ENCODE measurements at places on chromosomes 11 and 22. TPM values are rescaled to one million over a fixed set of nuclear protein-coding genes. Genes with fewer than 3 reads are reported as not detected.

GRCh38 chr11:103624708-103625623 is 411.5 kb upstream of the DDI1 start:
- H3K4me1 ChIP-seq, result no peaks in the 10 kb centered on the region
- peaks cover 2% of the 10 kb centered on the region for H3K27me3 ChIP-seq
- DNase-seq, result no peak
- H3K4me3 ChIP-seq, result no peak overlapping the region
- H3K36me3 ChIP-seq, result no peaks in the 10 kb centered on the region
- no peak overlapping the region for H3K27ac ChIP-seq

GRCh38 chr22:28143961-28144745 is 225.1 kb upstream of the PITPNB start:
- H3K27ac ChIP-seq, result no peak overlapping the region
- H3K4me3 ChIP-seq, result no peak overlapping the region
- no peaks in the 10 kb centered on the region for H3K4me1 ChIP-seq
- no peak for DNase-seq

GRCh38 chr11:12497431-12497830 is 120.1 kb downstream of the PARVA start:
- no peaks in the 10 kb centered on the region for H3K36me3 ChIP-seq
- DNase-seq, result no peak
- H3K27ac ChIP-seq, result no peak overlapping the region
- H3K4me3 ChIP-seq, result no peak overlapping the region

DNA sequence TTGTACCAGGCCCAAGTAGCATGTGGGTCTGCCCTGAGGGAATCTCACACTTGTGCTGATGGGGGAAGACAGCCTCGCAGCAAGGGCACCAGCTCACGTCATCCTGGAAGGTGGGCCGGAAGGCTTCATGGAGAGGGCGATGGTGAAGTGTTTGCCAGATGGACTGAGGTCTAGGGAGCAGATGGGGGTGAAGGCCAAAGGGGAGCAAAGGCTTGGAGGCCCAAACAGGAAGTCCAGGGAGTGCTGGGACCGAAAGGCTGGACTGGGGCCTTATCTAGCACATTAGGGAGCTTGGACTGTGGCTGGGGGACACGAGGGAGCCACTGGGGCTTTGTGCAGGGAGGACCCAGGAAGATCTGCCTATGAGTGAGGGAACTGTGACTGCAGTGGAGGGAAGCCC is 1.2 kb upstream of the TNFRSF13C start:
- H3K27me3 ChIP-seq, result peaks cover 2% of the 10 kb centered on the region
- no peak for DNase-seq
- H3K36me3 ChIP-seq, result no peaks in the 10 kb centered on the region

DNA sequence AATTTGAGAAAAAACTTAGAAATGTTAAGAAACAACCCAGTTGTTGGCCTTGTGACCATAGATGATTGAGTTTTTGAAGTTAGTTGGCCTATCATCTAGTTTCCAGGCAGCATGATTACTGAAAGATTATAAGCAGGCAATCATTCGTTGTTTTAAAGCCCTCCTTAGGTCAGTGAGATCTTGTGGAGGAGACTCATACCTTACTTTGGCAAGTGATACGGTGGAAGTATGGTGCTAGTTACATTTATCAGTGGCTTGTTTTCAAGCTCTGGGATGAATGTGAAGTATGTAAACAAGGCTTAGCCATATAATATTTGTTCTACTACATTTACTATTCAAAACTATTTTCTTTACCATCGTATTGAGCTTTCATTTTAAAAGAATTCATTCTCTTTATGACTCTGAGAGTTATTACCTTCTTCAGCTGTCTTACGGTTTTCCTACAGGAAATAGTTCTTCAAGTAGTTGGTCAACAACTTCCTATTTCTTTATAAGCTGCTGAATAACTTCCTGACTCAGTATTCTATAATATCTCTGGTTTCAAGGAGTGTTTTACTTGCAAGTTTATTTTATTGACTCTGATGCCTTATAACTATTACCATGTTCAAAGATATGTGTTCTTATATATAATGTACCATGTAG is 7.3 kb downstream of the YAP1 start:
- no peak overlapping the region for H3K27ac ChIP-seq
- no peak for DNase-seq
- no peaks in the 10 kb centered on the region for H3K4me1 ChIP-seq

GRCh38 chr11:134024420-134025081 is 44.3 kb upstream of the JAM3 start:
- H3K27ac ChIP-seq, result no peak overlapping the region
- H3K4me1 ChIP-seq, result peaks cover 40% of the 10 kb centered on the region
- no peak overlapping the region for H3K4me3 ChIP-seq

DNA sequence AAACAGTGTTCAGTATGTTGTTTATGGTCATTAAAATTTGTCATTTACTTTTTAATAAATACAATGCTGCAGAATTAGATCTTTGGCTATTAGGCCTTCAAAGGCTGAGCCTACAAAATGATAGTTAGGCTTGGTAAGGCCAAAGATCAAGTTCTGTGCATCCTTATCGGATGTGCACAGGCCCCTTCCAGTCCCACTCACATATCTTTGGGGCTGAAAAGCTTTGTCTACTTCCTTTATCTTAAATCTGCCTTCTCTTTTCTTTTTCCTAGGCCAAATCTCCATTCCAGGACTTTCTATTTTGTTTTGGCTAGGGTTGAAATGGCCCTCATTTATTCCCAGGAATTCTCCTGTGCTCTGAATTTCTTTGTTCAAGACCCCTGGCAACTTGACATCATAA is 3.4 kb upstream of the GLB1L2 start:
- peaks cover 5% of the 10 kb centered on the region for H3K4me1 ChIP-seq
- no peak for DNase-seq
- peaks cover 17% of the 10 kb centered on the region for H3K27me3 ChIP-seq
- no peak overlapping the region for H3K4me3 ChIP-seq

GRCh38 chr11:86205421-86206336 is 38.9 kb upstream of the EED start:
- no peaks in the 10 kb centered on the region for H3K36me3 ChIP-seq
- no peak overlapping the region for H3K4me3 ChIP-seq
- H3K27ac ChIP-seq, result no peak overlapping the region
- H3K27me3 ChIP-seq, result no peaks in the 10 kb centered on the region

GRCh38 chr11:5124891-5125620 is 13.1 kb downstream of the OR52A5 start:
- peaks cover 14% of the 10 kb centered on the region for H3K27me3 ChIP-seq
- H3K4me3 ChIP-seq, result no peak overlapping the region
- no peak overlapping the region for H3K27ac ChIP-seq
- DNase-seq, result no peak

DNA sequence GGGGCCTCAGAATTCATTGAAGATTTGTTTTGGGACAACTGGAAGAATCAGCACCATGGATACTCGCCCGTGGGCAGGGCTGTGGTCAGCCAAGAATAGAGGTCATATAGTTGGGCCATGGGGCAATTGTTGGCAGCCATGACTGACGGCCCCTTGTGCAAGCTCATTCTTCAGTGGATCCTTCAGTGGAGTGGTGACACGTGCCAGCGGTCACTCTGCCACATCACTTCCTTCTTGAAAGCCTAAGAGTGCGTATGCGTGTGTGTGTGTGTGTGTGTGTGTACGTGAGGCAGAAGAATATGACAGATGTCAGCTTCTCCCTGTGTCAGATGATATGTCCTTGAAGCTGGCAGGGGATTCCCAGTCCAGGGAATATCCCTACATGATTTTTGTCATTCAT is 1.8 kb upstream of the IL18BP start:
- H3K4me3 ChIP-seq, result no peak overlapping the region
- no peak overlapping the region for H3K27ac ChIP-seq
- no peaks in the 10 kb centered on the region for H3K27me3 ChIP-seq

DNA sequence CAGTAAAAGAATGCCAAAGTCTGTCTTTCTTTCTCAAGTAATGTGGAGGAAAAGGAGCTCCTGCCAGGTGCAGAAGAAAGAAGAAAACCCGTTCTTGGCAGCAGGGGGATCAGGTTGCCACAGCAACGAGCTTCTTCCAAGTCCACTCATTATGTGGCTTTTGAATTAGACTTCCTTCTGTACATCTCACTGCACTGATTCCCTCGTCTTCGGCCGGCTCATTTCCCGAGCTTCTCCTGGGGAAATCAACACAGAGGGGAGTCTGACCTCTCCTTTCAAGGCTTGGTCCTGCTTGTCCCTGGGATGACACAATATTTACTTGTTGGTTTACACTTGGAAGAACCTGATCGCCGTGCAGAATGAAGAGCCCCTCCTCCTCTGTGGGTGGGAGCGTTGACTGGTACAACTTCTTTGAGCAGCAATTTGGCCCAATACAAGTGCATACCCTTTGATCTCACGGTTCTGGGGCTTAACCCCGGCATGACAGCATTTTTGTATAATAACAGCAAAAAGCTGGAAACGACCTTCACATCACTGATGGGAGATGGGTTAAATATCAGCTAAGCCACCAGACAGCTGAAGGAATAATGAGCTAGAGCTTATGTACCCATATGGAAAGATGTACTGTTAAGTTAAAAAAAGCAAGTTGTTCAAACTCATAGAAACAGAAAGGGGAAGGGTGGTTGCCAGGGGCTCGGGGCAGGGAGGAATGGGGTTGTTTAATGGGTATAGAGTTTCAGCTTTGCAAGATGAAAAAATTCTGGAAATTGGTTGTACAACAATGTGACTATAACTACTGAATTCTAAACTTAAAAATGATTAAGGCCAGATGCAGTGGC is 35.4 kb downstream of the MCHR1 start:
- H3K27ac ChIP-seq, result no peak overlapping the region
- H3K4me1 ChIP-seq, result peaks cover 16% of the 10 kb centered on the region
- no peak overlapping the region for H3K4me3 ChIP-seq
- no peak for DNase-seq

DNA sequence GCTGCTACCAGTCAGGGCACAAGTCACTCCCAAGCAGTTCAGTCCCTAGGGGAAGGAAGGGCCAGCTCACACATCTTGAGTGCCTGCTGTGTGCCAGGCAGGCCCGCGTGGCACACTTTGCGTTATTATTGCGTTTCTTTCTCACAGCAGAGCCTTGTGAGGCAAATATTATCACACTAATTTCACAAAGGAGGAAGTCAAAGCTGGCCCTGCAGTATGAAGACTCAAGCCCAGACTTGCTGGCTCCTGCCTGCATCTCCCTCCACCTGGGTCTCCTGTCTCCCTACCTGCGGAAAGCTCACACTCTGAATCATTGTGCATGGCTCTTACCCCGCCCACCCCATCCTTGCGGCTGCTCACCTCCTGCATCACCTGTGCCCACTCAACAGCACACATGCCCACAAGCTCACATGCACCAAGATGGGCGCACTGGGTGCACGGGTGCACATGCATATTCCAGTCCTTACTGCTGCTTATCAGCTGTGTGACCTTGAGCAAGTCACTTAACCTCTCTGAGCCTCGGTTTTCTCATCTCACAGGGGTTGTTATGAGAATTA is 31.7 kb upstream of the P2RY2 start:
- H3K4me1 ChIP-seq, result peaks cover 3% of the 10 kb centered on the region
- H3K27me3 ChIP-seq, result peaks cover 7% of the 10 kb centered on the region
- H3K36me3 ChIP-seq, result no peaks in the 10 kb centered on the region
- H3K4me3 ChIP-seq, result no peak overlapping the region
- H3K27ac ChIP-seq, result no peak overlapping the region

DNA sequence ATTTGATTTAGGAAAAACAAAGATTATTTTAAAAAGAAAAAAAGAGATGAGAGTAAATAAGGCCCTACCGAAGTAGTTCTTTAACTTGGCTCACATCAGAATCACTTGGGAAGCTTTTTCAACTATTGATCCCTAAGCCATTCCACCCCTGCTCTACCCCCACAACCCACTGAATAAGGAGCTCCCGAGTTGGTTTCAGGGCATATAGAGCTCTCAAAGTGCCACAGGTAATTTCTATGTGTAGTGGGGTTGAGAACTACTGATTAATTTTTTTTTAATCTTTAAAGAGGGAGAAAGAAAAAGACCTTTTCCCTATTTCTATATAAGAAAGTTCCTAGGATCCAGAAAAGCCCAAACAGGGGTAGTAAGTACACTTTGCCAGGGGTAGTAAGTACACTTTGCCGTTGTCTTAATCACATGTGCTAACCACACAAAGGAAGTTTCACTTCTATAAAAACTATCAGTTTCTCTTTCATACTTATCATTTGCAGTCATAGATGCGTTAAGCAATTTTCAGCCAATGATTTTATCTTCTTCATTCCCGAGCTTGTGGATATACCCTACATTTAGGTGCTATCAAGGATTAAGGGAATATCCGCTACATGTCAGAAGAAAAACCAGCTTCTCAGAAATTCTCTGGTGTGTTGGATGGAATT is 108.4 kb upstream of the ZC3H12C start:
- no peak overlapping the region for H3K27ac ChIP-seq
- no peaks in the 10 kb centered on the region for H3K36me3 ChIP-seq
- peaks cover 4% of the 10 kb centered on the region for H3K27me3 ChIP-seq
- H3K4me3 ChIP-seq, result no peak overlapping the region
- H3K4me1 ChIP-seq, result peaks cover 15% of the 10 kb centered on the region

DNA sequence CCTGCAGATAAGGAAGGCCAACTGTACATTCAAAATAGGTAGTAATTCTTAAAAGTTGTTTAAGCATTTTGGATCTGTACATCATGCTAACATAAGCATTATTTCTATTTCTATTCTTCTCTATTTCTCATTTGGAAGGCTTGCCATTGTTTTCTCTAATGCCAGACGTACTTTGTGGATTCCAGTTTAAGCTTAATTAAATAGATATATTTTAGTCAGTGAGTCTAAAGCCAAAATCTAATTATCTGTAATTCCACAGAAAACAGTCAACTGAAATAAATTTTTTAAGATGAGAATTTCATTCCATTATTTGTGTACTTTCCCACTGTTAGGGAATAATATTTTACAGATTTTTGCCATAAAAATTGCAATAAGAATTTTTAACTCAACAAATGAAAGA is 123.0 kb downstream of the LUZP2 start:
- H3K27me3 ChIP-seq, result no peaks in the 10 kb centered on the region
- no peak overlapping the region for H3K27ac ChIP-seq
- no peaks in the 10 kb centered on the region for H3K36me3 ChIP-seq
- no peak for DNase-seq
- H3K4me3 ChIP-seq, result no peak overlapping the region

DNA sequence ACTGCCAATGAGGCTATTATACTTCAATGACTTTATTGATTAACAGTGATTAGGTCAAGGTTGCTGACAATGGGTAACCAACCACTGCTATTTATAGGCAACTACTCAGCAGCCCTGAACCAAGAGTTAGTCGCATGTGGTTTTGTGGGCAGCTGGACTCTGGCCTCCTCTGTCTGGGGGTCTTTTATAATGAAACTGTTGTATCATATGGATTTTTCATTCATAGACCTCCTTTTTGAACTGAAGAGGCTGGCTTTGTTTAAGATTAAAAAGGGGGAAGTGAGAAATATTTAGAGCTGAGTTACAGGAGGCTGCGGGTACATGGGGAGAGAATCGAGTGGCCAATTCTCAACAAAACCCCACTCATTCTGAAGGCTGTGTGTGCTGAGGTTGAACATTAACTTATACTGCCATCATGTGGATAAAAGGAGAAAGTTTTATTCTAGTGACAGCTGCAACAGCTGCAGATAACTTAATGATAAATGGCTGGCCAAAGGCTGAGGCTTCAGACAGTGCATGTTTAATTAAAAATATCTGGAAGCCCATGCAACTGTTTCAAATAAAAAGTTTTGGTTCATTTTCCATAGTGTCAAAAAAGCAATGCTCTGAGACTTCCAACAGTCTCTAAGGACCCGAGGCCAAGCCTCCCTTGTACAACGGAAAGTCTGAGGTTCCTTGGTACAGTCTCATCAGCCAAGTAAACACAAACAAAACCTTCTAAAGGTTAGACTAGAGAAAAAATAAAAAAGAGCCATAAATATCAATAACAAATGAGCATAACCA is 682.6 kb downstream of the KCNA4 start:
- no peak overlapping the region for H3K27ac ChIP-seq
- no peak overlapping the region for H3K4me3 ChIP-seq
- DNase-seq, result no peak
- no peaks in the 10 kb centered on the region for H3K27me3 ChIP-seq
- H3K36me3 ChIP-seq, result no peaks in the 10 kb centered on the region
- H3K4me1 ChIP-seq, result no peaks in the 10 kb centered on the region

TSKU gene
- 8.4 TPM for total RNA-seq

OR4X2 gene
- total RNA-seq, result not detected

OR8H2 gene
- not detected for total RNA-seq

TRIM48 gene
- not detected for total RNA-seq

SAA2 gene
- total RNA-seq, result not detected
